ENCODE measurements at places on chromosomes 4 and X. TPM values are rescaled to one million over a fixed set of nuclear protein-coding genes. Genes with fewer than 3 reads are reported as not detected.

PARM1 gene
- total RNA-seq, result 107 TPM

PGAM4 gene
- total RNA-seq, result not detected

DGAT2L6 gene
- total RNA-seq, result not detected

HPGDS gene
- total RNA-seq, result 3.5 TPM

GRCh38 chrX:103212749-103213457, 2.0 kb upstream of the BEX4 start:
- DNase-seq, result no peak

- no peak for DNase-seq
Measured at GRCh38 chr4:121898150-121898549, 27.9 kb upstream of the BBS7 start.

DNA sequence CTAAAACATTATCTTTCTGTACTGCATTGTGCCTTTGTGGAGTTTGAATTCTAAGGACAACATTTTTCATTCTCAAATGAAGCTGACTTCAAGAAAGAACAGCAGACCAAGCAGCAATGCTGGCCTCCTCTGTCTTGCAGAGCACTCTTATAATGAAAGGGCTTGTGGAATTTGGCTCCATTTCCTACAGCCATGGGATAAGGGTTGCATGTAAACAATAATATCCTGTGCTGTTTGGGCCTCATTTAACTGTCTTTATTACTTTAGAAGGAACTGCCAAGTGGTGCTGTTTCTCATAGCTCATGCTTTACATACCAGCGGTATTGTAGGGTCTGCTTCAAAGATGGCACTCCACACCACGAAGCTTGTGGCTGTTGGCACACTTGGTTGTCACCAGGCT, 111.4 kb upstream of the EOLA2 start:
- DNase-seq, result no peak

- no peak for DNase-seq
Measured at GRCh38 chr4:181281451-181281850, 961.8 kb upstream of the TENM3 start.

GRCh38 chr4:140037353-140038030, 116.5 kb downstream of the MAML3 start:
- no peak for DNase-seq

- no peak for DNase-seq
Measured at GRCh38 chr4:93996895-93997294, 168.3 kb downstream of the ATOH1 start.
